Hair follicular keratinocyte (primary cell): ENCODE measurements at places on chromosomes 5 and 9. TPM values are rescaled to one million over a fixed set of nuclear protein-coding genes. Genes with fewer than 3 reads are reported as not detected.

Gene KCNV2
- not detected in 2 replicates for total RNA-seq

Gene ANKRD34B
- not detected in 2 replicates for total RNA-seq

Gene LHFPL2
- total RNA-seq = 11.3 and 14.4 TPM in 2 replicates

Gene SOHLH1
- total RNA-seq = not detected in 2 replicates

Gene OGN
- not detected in 2 replicates for total RNA-seq

Gene UGT3A2
- total RNA-seq = 0.08 and 0.30 TPM in 2 replicates

Gene ASPN
- 0.08 TPM in 1 of 2 replicates, not detected in the other for total RNA-seq

Gene ZNF782
- total RNA-seq = 2.4 and 4.1 TPM in 2 replicates

Gene FBP1
- total RNA-seq = not detected in 2 replicates

Gene ENHO
- not detected in 2 replicates for total RNA-seq

Gene PRRX2
- not detected in 2 replicates for total RNA-seq

Gene DNM1
- total RNA-seq = 0.16 and 0.27 TPM in 2 replicates

Gene IL4
- total RNA-seq = not detected in 2 replicates

Gene SLC36A3
- not detected in 2 replicates for total RNA-seq

Gene LMNB1
- 24.2 and 67.4 TPM in 2 replicates for total RNA-seq

Gene ANKRD18B
- total RNA-seq = 1.8 and 1.9 TPM in 2 replicates

Gene FOXD1
- 3.3 and 6.6 TPM in 2 replicates for total RNA-seq

Gene GAPT
- total RNA-seq = not detected in 2 replicates

Gene MAMDC2
- total RNA-seq = 2.2 and 7.7 TPM in 2 replicates

Gene CDO1
- total RNA-seq = not detected in 2 replicates

Gene TUSC1
- 20.3 and 29.2 TPM in 2 replicates for total RNA-seq

Gene ANKRD31
- total RNA-seq = under 0.01 TPM in 1 of 2 replicates, not detected in the other

Gene GPX3
- total RNA-seq = 14.9 and 39.9 TPM in 2 replicates

Gene GSN
- 106 and 270 TPM in 2 replicates for total RNA-seq

Gene OLFML2A
- total RNA-seq = under 0.01 and 0.11 TPM in 2 replicates

Gene FAM120A
- 69.9 and 73.9 TPM in 2 replicates for total RNA-seq

Gene SH3GL2
- not detected in 2 replicates for total RNA-seq

Gene NR6A1
- total RNA-seq = 0.27 and 0.47 TPM in 2 replicates

Gene UQCRQ
- total RNA-seq = 221 and 284 TPM in 2 replicates

Gene TICAM2
- total RNA-seq = 0.47 and 1.4 TPM in 2 replicates

Gene PCDHAC1
- total RNA-seq = 0.16 and 0.61 TPM in 2 replicates

Gene KCTD16
- 0.04 TPM in 1 of 2 replicates, not detected in the other for total RNA-seq

Gene ADAMTS16
- total RNA-seq = not detected in 2 replicates

Gene PCDHGA11
- total RNA-seq = 0.84 and 0.94 TPM in 2 replicates

Gene SLC22A5
- 6.3 and 10.1 TPM in 2 replicates for total RNA-seq

Gene RAB3C
- total RNA-seq = not detected in 2 replicates

Gene ANKRD18A
- 0.27 and 0.70 TPM in 2 replicates for total RNA-seq

Gene TEX48
- total RNA-seq = not detected in 2 replicates
